ENCODE measurements at places on chromosomes 12 and 14. TPM values are rescaled to one million over a fixed set of nuclear protein-coding genes. Genes with fewer than 3 reads are reported as not detected.

DNA sequence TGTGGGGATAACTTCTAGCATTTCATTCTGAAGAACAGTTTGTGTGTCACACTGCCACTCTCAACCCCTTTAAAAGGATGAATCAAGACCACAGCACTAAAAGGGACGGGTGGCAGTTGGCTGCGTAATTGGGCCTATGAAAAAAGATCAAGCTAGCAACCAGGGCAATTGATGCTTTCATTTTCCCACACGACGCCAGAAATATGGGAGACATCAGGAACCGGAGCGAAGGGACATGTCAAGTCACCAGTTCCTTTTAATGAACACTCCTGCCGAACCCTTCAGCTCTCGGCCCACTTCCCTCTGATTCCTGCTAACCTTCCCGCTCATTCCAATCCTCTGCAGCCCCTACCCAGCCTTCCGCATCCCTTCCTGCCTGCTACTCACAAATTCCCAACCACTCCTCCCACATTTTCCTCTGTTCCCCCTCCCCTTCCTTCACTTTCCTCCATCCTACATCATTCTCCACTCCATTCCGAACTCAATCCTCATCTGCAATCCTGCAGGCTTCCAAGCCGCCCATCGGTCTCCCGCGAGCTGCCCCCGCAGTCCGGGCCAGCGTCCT is 753 bp downstream of the CSRNP2 start:
- peak; percentile 42 for DNase-seq

GRCh38 chr12:98533723-98534251 is 18.4 kb downstream of the TMPO start:
- no peak for DNase-seq

DNA sequence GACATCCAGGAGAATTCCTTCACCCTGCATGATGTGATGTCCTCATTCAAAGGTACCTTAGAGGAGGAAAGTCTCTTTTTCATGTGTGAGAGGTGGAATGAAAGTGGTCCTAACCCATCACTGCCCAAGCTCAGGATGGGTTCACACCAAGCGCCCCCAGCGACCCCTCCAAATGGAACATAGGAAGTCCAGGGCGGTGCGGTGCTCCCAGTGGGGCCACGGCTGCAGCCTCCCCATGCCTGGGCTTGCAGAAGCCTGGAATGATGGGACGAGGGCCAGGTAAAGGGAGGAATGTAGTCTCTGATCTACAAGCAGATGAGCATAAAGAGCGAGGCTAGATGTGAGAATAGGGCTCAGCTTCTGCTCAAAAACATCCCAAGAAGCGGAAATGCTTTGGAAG is 196.3 kb downstream of the TTC7B start:
- no peak for DNase-seq

- DNase-seq, result no peak
Measured at GRCh38 chr12:1851151-1851701, 30.9 kb downstream of the LRTM2 start.

DNA sequence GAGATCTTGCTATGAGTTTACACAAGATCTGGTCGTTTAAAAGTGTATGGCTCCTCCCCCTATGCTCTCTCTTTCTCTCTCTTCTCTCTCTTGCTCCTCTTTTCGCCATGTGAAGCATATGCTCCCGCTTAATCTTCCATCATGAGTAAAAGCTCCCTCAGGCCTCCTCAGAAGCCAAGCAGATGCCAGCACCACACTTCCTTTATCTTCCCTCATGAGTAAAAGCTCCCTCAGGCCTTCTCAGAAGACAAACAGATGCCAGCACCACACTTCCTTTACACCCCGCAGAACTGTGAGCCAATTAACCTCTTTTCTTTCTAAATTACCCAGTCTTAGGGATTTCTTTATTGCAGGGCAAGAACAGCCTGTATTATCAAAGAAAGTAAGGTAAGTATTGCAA is 152.4 kb downstream of the SEC23A start:
- no peak for DNase-seq

DNA sequence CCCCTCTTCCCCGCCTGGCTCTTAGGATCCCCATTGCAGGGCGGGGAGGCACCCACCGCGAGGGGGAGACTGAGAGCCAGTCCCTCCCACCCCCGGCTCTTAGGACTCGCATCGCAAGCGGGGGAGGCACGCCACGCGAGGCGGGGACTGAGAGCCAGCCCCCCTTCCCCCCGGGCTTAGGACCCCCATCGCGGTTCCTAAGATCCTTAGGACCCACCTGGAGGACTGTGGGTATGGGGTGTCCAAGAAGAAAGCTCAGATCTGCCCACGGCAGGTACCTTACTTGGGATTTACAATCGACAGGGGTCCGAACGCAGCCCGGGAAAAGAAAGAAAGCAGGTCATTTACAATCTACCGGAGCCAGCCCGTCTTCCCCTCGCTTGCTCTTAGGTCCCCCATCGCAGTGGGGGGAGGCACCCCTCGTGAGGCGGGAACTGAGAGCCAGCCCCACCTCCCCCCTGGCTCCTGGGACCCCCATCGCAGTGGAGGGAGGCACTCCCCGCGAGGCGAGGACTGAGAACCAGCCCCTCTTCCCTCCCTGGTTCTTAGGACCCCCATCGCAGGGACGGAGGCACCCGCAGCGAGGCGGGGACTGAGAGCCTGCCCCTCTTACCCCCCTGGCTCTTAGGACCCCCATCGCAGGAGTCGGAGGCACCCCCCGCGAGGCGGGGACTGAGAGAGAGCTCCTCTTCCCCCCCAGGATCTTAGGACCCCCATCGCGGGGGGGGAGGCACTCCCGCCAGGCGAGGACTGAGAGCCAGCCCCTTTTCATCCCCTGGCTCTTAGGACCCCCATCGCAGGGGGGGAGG is 43.7 kb downstream of the DDX11 start:
- DNase-seq, result peak; percentile 56

- DNase-seq, result no peak
Measured at GRCh38 chr12:80925237-80925636, 12.5 kb downstream of the LIN7A start.

DNA sequence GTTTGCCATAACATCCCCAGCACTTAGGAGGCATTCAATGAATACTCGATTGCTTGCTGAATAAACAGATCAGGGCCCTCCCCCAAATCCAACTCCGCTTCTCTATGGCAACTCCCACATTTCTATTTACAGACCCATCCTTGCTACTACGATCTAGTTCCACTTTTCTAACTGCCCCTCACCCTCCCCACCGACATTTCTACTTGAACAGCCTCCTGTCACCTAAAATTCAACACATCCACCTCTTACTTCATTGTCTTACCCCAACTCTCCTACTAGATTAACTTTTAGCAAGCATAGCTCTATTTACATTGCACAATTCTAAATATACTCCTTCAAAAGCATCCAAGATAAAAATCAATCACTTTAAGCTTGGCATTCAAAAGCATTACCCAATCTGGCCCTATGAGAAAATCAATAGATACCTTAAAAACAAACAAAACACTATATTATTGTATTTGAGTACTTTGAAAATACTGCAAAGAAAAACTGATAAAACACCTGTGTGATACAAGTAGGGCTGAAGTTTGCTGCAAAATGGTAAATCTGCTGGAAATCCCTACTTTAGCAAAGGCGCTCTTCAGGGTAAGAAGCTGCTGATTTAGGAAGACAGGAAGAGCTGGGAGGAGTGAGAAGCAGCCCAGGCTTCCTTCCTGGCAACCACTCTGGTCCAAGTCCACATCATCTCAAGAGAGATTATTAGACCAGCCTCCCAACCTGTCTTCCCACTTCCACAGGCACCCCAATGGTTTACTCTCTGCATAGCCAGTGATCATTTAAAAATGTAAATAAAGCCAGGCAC is 96.4 kb downstream of the HECTD4 start:
- DNase-seq, result no peak

- DNase-seq, result no peak
Measured at GRCh38 chr14:60188115-60188514, 22.9 kb upstream of the DHRS7 start.

DNA sequence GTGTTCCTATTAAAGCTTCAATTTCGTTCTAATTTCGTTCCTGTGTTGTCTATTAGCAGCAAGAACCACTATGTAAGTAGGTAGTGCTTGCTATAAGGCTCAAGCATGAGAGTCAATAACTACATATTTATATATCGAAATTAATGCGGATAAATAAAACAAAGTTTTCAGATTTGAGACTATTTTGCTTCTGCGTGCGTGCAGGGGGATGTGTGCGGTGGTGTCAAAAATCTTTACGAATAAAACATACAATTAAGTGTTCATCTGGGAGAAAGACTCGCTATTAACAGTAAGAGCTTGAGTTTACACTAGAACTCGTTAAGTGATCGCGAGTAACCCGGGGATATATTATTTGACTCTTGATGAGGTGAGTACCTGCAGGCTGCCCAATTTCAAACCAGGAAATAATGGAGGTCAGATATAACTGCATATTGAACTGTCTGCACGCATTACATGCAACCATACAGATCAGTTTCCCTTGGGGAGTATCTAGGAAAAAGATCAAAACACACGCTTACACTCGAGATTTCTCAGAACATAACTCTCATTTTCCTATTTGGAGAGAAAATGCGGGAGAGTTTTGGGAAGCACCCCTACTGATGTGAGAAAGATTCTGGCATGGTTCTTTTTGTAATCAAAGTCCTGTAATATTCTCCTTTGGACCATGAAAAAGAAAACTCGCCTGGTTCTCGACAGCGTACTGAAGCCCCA is 813 bp downstream of the TWF1 start:
- DNase-seq, result peak; percentile 30

DNA sequence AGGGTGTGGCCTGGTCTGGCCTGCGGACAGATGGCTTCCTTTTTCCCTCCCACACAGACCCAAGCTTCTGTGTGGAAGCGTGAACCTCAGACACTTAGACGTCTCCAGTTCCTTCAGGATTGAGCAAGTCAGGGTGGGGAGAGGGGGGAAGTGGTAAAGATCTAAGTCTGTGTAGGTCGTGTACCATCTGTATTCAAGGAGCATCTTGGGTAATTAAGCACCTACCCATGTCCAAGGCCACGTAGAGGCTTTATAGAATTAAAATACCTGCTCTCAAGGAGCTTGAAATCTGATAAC is 1.7 kb downstream of the AVIL start:
- no peak for DNase-seq

DNA sequence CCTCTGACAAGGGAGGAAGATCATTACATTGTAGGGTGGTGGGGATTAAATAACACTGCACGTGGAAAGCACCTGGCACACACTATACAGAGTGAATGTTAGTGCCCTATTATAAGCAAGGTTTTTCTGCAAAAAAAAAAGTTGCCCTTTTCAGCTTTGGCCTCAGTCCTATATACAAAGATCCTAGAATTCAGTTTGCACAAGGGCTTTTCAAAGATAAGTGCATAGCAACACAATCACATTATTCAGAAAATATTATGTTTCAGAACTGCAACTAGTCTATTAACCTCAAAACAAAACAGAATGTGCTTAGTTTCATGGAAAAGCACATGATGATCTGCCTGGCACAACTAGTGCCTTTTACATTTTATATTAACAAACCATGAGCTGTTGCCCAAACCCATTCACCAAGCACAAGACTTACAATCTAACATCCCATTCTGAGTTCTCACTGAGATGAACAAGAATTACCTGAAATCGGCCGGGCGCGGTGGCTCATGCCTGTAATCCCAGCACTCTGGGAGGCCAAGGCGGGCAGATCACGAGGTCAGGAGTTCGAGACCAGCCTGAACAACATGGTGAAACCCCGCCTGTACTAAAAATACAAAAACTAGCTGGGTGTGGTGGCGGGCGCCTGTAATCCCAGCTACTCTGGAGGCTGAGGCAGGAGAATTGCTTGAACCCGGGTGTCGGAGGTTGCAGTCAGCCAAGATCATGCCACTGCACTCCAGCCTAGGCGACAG is 1.8 kb downstream of the TM7SF3 start:
- DNase-seq, result no peak

GRCh38 chr12:94266796-94267536 is 118.6 kb downstream of the PLXNC1 start:
- DNase-seq, result no peak

GRCh38 chr12:48693572-48693971 is 11.5 kb upstream of the KANSL2 start:
- no peak for DNase-seq

- peak; percentile 48 for DNase-seq
Measured at GRCh38 chr14:100547633-100548294, 39.5 kb downstream of the BEGAIN start.

The CDKN1B gene
- 96.7 TPM for total RNA-seq

The ANAPC7 gene
- 53.0 TPM for total RNA-seq

The HNF1A gene
- not detected for total RNA-seq

The HOXC9 gene
- not detected for total RNA-seq

The LMNTD1 gene
- not detected for total RNA-seq

The AQP2 gene
- not detected for total RNA-seq

The MYF5 gene
- total RNA-seq, result not detected

Data from activated CD8-positive, alpha-beta T cell treated with anti-CD3 and anti-CD28 coated beads, Interleukin-2, amount 10 ng/mL, durations not matched to agents 7 days and 5 days (primary cell).